ENCODE measurements at places on chromosomes 11 and 22. TPM values are rescaled to one million over a fixed set of nuclear protein-coding genes. Genes with fewer than 3 reads are reported as not detected.

DNA sequence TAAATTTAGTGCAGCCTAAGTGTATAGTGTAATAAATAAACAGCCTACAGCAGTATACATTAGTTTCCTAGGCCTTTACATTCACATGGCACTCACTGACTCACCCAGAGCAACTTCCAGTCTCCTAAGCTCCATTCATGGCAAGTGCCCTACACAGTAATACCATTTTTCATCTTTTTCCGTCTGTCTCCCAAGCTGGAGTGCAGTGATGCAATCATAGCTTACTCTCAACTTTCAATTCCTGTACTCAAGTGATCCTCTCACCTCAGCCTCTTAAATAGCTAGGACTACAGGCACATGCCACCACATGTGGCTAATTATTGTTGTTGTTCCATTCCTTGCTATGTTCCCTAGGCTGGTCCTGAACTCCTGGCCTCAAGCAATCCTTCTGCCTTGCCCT, 54.4 kb downstream of the FCHSD2 start:
- peaks cover 1% of the 10 kb centered on the region for H3K4me1 ChIP-seq
- H3K27me3 ChIP-seq, result no peaks in the 10 kb centered on the region
- no peaks in the 10 kb centered on the region for H3K36me3 ChIP-seq
- H3K4me3 ChIP-seq, result no peak overlapping the region
- DNase-seq, result no peak

DNA sequence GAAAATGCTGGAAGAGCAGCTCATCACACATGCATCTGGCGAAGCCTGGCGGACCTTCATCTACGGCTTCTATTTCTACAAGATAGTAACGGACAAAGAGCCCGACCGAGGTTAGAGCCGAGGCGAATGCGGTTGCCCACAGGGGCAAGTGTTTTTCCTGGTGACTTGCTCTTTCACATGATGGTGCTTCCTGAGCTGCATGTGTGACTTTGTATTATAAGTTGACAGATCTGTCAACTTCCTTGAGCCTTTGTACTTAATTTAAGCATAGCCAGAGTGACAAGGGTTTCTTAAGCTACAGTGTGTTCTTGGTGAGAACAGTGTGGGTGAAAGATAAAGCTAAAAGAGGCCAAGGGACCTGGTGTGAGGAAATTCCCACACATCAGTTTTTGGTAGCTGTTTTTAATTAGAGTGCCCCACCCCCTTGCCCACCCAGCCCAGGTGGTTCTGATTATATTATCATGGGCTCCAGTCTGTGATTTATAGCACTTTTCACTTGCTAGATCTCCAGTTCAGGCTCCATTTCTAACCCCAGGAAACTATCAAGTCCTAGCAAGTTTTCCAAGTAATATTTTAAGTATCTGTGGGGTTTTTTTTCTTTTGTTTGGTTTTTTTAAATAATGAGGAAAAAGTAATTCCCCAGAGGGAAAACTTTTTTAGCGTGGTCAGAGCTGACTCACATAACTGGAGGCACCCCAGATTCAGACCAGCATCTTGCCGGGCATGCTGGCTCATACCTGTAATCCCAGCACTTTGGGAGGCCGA, 68.0 kb upstream of the YWHAH start:
- H3K4me1 ChIP-seq, result no peaks in the 10 kb centered on the region
- no peaks in the 10 kb centered on the region for H3K27me3 ChIP-seq
- peaks cover 15% of the 10 kb centered on the region for H3K36me3 ChIP-seq
- DNase-seq, result no peak

- H3K27me3 ChIP-seq, result no peaks in the 10 kb centered on the region
- no peak for DNase-seq
- H3K27ac ChIP-seq, result no peak overlapping the region
- H3K4me3 ChIP-seq, result no peak overlapping the region
- no peaks in the 10 kb centered on the region for H3K36me3 ChIP-seq
Measured at GRCh38 chr11:57163160-57163868, 18.4 kb upstream of the LRRC55 start.

CD3D gene
- total RNA-seq, result 3.0 TPM

DNA sequence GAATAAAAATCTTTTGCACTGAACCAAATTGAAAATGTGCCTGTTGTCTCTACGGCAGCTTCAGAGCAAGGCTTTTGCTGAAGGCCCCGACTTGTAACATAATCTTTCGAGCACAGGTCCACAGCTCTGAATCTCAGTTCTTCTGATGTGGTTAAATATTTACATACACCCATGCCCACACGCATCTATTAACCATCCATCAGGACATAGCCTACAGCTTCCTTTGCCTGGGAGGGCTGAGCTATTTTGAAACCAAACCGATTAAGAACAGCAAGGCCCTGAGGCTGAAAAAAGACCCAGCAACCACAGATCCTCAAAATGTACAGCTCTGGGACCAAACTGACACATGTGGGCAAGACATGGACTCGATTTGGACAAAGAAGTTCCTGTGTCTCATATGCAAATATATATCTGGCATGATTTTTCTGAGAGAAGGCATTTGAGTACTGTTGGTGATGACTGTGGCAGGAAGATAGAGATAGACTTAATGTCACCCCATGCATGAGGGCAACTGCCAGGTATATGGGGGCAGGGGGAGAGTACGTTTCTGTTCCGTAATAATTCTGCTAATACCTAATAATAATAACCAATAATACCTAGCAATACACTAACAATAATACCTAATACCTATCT, 322.7 kb upstream of the PLET1 start:
- no peak for DNase-seq
- H3K4me3 ChIP-seq, result no peak overlapping the region
- no peaks in the 10 kb centered on the region for H3K4me1 ChIP-seq
- H3K36me3 ChIP-seq, result no peaks in the 10 kb centered on the region

- no peak within 1 kb of the TSS for H3K27ac ChIP-seq
- H3K27me3 ChIP-seq, result no peaks in the 10 kb centered on the region
- no peak within 1 kb of the TSS for H3K4me3 ChIP-seq
- no peaks in the 10 kb centered on the region for H3K36me3 ChIP-seq
- DNase-seq, result no peak
Measured at GRCh38 chr11:5343474-5344335, at the start of gene OR51B5. Gene OR51B5 (minus strand): TSS chr11:5343524. CDS start chr11:5343524, 0 bp downstream.
